ENCODE measurements at places on chromosomes 12 and 14.

GRCh38 chr14:39763402-39763890 is 331.2 kb upstream of the FBXO33 start:
- peak; percentile 19 for DNase-seq

GRCh38 chr12:71610031-71610795 is 53.4 kb downstream of the ZFC3H1 start:
- DNase-seq: no peak

GRCh38 chr12:107369679-107370078 is 276.3 kb upstream of the CRY1 start:
- no peak for DNase-seq

DNA sequence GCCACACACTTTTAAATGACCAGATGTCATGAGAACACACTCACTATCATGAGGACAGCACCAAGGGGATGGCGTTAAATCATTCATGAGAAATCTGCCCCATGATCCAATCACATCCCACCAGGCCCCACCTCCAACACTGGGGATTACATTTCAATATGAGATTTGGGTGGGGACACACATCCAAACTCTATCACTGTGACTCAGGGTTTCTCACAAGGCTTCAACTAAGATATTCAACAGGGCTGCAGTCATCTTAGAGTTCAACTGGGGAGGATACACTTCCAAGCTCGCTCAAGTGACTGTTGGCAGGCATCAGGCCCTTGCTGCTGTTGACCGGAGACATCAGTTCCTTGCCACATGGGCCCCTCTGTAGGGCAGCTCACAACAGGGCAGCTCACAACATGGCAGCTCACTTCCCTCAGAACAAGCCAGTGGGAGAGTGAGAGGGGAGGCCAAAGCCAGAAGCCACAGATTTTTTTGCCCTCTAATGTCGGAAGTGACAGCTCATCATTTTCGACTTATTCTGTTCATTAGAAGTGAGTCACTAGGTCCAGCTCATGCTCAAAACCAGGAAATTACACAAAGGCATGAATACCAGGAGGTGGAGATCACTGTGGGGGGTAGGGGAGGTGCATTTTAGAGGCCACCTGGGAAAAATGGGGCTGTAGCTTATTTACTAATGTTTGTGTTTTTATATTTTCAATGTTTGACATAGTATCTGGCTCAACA is 50.8 kb upstream of the PTHLH start:
- no peak for DNase-seq

GRCh38 chr14:23464700-23465099 is 4.8 kb upstream of the NGDN start:
- DNase-seq: no peak

DNA sequence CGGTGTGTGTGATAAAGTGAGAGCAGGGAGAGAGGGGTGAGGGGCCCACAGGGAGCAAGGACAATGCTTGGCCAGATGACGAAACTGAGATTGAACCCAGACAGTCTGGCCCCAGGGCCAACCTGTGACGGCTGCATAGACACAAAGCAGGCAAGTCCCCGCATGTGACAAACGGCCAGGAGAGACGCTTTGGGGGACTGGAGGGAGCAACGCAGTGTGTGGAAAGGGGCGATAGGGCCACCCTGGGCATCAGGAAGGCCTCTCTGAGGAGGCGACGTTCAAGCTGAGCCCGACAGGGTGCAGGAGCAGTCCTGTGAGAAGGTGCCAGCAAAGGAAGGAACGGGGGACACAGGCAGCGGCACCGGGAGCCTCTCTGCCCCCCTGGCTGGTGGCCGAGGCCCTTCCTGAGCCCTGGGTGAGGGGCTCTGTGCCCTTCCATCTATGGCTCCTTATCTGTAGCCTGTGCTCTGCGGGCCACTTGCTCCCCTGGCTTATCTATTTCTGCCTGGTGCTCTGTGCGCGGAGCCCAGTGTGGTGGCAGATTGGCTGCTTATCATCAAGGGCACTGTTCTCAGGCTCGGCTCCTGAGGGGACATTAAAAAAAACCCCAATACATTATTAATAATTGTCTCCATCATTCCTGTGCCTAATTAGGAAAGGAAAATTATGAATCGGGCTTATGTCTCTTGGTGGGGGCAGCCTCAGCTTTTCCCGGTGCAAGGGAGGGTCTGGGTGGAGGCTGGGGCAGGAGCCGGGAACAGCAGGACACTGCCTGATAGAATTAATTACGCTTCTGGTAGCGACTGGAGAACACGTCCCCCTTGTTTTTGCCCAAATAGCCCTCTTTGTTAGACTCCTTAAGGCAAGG is 39.8 kb downstream of the PRIMA1 start:
- DNase-seq: no peak

Data from GM06990 (cell line).